Left cardiac atrium (tissue), 4 donors: ENCODE measurements at places on chromosomes 6 and 20. TPM values are rescaled to one million over a fixed set of nuclear protein-coding genes. Genes with fewer than 3 reads are reported as not detected.

Gene COL19A1
- total RNA-seq = 2.5 TPM

Gene SMLR1
- not detected for total RNA-seq

DNA sequence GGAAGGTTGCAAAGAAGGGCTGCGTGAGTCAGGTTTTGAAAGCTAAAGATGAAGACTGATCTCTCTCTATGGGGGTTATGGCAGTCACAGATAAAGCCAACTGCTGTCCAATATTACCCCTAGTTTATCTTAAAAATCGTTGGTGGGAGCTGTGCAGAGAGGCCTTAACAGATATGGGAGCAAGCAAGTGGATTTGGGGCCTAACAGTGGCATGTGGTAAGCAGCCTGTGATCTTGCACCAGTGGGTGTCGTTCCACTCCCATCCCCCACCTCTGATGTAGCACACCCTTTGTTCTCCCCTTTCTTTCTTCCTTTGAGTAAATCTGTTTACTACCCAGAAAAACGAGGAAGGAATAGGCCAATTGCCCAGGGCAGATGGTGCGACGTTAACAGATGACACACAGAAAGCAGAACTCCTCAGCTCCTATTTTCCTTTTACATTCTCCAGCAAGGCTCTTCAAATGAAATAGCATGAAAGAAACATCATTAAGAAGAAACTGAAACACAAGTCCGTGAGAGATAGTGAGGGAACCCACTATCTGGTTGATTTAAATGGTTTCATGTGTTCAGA, 274.1 kb upstream of the CITED2 start:
- no peak for DNase-seq

Gene FOXA2
- not detected for total RNA-seq

DNA sequence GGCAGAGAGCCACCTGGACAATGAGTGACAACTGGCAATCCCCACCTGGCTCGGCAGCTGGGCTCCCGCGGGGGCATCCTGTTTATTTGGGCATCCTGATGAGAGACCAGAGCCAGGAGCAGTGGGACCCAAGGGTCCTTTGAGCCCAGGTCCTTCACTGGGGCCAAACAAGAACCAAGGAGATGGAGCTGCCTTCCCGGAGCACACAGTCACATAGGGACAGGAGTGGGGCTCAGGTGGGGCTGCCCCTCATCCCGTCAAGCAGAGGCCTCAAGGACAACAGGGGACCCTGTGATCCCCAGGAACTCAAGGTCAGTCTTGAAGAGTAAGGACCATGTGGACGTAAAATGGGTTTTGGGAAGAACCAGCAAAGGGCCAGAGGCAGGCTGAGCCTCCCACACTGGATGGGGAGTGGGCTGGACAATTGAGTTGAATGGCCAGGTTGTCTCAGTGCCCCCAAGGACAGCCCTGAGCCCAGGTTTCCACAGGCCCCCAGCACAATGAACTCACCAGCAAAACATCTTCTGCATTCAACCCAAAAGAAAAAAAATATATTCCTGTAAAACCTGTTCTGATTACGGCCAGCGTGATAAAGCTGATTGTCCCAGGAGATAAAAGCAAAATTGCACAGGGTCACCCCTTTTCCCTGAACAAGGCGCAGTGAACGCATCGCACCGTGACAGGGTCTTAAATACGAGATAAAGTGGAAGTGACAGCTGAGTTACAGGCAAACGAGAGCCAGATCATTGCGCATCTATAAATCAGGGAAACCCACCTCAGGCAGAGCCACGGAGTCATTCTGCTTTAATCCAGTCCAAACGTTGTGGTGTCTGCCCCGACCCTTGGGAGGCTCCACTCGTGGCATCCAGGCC, 86.2 kb downstream of the ANKRD60 start:
- DNase-seq = no peak

DNA sequence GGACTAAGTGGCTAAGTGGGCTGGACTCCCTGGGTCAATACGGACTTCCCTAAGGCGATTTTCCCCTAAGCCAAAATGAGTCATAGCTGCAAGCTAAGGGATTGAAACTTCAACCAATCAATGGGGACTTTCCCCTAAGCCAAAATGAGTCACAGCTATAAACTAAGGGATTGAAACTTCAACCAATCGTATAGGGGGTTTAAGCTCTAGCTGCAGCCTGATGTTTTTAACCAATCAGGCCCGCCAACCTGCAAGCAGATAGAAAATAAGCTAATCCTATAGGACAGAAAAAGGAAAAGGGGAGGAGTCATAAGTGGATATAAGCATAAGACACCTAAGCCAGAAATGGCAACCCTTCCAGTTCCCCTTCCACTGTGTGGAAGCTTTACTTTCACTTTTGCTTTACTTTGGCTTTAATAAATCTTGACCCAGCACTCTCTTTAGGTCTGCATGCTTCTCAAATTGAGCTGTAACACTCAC, 655.0 kb upstream of the HS3ST5 start:
- no peak for DNase-seq

DNA sequence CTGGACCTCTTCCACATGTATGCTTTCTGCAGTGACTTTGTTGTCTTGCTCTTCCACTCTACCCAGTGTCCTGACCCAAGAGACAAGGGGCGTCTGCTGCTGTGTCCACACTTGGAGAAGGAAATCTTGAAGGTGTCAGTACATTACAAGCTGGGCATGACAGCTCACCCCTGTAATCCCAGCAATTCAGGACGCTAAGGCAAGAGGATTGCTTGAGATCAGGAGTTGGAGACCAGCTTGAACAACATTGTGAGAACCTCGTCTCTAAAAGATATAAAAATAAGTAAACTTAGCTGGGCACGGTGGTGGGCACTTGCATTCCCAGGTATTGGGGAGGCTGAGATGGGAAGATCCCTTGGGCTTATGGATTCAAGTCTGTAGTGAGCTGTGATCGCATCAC, 5.8 kb upstream of the HLA-B start:
- DNase-seq = no peak

Gene APOM
- 1.7 TPM for total RNA-seq

Gene NINL
- total RNA-seq = 3.8 TPM

Gene OPRL1
- 0.97 TPM for total RNA-seq
